Mesenteric fat pad (tissue), 1 donor: ENCODE measurements at places on chromosomes 6 and 20. TPM values are rescaled to one million over a fixed set of nuclear protein-coding genes. Genes with fewer than 3 reads are reported as not detected.

DNA sequence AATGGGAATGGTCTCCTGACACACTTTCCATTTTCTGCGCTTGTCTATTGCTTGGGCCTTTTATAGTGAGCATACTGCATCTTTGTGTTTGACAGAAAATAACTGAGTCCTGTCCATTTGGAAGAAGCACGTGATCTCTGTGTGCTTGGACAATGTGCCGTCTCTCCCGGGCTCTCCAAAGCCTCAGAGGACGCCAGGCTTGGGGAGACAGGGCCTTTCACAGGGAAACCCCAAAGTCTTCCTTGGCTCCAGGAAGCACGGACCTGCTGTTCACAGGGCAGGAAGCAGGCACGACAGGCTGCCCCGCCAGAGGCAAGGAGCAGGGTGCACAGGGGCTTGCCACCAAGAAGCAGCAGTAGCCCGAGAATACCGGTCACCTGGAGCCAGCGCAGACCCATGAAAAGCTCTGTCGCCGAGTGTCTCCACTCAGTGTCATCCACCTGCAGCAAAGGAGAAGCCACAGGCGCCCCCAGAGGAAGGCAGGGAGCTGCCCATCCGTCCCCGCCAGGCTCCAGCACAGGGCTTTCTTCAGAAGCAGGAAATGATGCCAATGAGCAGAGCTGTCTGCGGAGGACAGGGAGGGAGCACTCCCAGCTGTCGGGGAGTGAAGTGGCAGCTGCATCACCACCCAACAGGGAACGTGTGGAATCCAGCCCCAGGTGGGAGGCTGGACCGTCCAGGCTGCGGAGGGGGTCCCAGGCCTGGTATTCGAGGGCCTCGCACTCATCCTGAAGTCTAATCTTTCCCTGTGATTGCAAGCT, 135.1 kb downstream of the AGPAT4 start:
- no peak for DNase-seq

- DNase-seq, result no peak
Measured at GRCh38 chr20:35238170-35238569, 11.7 kb downstream of the MMP24 start.

DNA sequence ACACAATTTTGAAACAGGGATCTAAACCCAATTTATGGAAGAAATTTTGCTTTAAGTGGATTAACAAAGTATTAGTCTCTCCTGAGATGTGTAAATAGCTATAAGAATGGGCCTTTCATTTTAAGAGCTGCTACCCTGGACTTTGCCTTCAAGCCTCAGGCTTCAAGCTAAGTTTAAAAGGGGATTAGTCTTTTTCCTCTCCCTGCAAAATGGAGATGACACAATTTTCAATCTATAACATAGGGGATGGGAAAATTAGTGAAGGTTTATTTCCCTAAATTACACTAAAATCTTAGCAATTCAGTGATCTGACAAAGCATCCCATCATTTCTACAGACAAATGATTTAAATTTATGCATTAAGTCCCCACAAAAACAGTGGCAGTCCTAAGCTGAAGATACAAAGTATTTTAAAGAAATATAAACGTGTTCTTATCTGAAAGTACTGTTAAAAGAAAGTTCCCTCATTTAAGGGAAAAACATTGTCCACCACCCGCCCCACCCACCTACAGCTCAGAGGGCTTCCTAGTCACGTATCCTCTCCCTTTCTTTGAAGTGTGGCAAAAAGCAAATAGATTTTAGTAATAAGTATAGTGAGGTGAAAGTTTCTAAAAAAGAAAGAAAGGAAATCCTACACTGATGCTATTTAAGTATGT, 14.5 kb downstream of the ARHGAP18 start:
- no peak for DNase-seq

- DNase-seq, result no peak
Measured at GRCh38 chr20:53445932-53446331, 147.7 kb downstream of the ZNF217 start.

The TXLNB gene
- 0.61 TPM for total RNA-seq

The C6orf58 gene
- total RNA-seq, result not detected

The OR2H1 gene
- total RNA-seq, result not detected

- DNase-seq, result no peak
Measured at GRCh38 chr6:119542037-119542436, 192.5 kb upstream of the MAN1A1 start.

GRCh38 chr6:157014871-157015270, 237.7 kb downstream of the ARID1B start:
- no peak for DNase-seq

DNA sequence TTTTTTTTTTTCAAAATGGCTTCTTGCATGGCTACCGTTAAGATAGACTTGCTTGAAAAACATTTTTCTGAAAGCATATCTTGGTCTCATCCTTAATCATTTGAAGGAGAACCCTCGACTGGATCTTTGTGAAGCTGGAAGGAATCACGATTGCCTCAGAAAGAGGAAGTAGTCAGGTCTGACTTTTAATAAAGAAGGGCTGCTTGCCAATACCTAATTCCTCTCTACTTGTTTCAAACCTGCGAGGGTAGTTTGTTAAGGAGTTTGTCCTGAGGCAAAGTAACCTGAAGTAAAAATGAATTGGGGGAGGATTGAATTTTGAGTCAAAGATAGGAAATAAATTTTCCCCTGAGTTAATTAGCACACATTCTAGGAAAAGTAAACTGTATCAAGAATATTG, 288.1 kb upstream of the MAP3K7 start:
- DNase-seq, result no peak

GRCh38 chr6:85186546-85187175, 263.2 kb upstream of the NT5E start:
- DNase-seq, result no peak

DNA sequence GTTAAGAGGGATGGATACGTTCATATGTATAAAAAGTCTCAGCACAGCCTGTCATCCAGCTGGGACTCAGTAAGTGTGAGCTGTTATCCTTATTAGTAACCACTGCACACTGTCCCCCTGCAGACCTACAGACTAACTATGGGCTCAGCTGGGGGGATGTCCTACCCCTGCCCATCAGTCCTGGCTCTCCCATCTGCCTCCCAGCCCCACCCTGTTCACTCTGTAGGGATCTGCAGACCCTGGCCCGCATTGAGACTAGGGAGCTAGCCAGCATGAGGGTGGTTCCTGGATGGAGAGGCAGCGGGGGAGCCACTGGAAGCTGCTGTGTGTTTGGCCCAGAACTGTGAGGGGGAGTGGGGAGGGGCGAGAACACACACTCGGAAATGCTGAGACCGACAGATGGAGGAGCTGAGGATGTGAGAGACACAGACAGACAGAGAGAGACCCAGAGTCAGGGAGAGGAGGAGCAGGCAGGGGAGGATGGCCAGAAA, 17.1 kb downstream of the XKR7 start:
- DNase-seq, result no peak

- DNase-seq, result no peak
Measured at GRCh38 chr6:155521719-155522118, 66.1 kb upstream of the NOX3 start.

The SLC2A10 gene
- 13.1 TPM for total RNA-seq

The TNFRSF6B gene
- 4.7 TPM for total RNA-seq

The IL17F gene
- total RNA-seq, result not detected

DNA sequence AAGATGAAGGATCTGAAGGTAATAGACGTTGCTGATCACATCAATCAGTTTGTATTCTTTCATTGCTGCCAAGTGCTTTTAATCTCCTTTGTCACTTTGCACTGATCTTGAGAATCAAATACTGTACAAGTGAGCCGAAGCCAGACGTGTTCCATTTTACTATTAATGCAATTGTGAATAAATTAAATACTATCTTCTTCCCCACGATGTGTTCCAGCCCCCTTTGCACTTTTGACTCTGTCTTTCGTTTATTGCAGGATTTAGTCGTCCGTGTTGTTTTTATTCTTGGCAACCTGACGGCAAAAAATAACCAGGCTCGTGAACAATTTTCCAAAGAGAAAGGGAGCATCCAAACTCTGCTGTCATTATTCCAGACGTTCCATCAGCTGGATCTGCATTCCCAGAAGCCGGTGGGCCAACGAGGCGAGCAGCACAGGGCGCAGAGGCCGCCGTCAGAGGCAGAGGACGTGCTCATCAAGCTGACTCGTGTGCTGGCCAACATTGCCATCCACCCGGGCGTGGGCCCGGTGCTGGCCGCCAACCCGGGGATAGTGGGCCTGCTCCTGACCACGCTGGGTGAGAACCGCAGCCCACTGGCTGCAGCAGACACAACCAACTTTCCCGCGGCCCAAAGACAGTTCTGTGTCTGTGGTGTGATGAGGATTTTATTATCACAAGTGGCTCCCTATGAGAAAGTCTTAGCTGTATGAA, 104.7 kb downstream of the ARMC2 start:
- DNase-seq, result peak; percentile 89
